Breast epithelium (tissue), 4 donors: ENCODE measurements at places on chromosomes 3 and 15. TPM values are rescaled to one million over a fixed set of nuclear protein-coding genes. Genes with fewer than 3 reads are reported as not detected.

DNA sequence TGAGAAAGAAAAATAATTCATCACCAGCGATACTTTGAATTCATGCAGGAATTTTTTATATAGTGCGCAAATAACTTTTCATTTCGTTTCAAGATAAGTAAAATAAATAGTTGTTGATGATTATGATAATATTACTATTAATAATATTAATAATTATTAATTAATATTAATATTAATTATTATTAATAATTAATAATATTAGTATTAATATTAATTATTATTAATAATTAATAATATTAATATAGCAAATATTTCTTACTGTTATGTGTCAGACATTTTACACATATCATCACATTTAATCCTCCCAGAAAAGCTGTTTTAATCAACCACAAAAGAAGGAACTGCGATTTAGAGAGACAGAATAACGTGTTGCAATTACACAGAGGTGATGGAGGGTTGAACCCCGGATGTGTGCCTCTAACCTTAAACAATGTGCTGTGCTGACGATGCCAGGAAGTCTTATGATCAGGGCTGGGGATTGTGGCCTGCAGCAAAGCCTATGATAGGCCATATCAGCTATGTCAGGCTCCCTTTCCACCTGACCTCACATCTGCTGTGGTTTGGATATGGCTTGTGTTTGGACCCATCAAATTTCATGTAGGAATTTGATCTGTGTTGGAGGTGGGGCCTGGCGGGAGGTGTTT, 263.5 kb upstream of the NR2F2 start:
- DNase-seq: no peak

- no peak for DNase-seq
Measured at GRCh38 chr3:141436180-141436579, 50.6 kb upstream of the RASA2 start.

GRCh38 chr3:16448639-16449070, 64.8 kb downstream of the RFTN1 start:
- DNase-seq: no peak

DNA sequence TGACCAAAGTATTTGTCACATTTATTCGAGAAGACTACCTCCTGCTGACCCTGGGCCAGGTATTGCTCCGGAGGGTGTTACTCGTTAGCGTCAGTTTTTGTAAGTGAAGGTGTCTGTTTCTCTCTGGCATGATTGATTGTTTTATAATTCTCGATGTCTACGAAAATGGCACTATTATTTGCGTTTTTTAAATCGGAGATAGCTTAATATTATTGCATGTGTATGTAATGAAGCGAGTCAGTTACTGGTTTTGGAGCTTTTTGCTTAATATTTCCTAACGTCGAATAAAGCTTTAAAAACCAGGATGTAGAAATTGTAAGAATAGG, 439 bp downstream of the DZIP3 start:
- DNase-seq: no peak

- no peak for DNase-seq
Measured at GRCh38 chr3:117660941-117661817, 951.6 kb downstream of the TUSC7 start.

DNA sequence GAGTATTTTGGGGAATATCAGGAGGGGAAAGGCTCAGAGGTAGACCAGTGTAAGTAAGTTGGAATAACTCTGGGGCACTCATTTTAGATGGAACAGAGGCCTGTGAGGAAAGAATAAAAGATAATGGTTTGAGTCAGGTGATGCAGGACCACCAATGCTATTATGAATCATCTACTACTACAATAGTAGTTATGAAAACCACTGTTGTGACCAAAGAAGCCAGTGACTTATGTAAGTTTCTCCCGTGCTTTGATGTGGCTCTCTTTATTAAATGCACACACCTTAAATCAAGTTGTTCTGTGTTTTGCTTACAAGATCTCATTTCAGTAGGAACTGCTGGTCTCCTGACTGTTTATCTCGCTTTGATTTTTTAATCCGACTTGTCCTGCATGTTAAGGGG, 13.1 kb upstream of the GUCA1C start:
- DNase-seq: no peak

GRCh38 chr15:85609492-85609891, 185.2 kb downstream of the KLHL25 start:
- no peak for DNase-seq

DNA sequence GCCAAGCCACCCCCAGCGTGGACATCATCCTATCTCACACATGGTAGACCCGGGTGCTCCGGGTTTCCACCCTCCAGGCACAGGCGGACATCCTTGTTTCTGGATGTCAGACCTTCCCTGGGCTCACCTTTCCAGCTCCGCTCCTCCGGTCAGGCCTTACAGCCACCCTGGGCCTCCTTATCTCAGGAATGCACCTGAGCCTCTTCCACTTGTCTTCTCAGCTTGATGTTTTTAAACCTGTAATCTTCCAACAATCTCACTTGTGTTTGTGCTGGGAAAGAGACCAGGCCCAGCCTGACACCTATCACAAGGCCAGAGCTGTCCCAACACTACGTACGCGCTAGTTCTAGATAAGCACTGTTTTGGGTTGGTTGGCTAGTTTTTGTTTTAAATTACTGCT, 53.9 kb downstream of the NIPA2 start:
- no peak for DNase-seq

GRCh38 chr3:113620091-113620490, 76.4 kb downstream of the USF3 start:
- no peak for DNase-seq

GRCh38 chr15:67779549-67780111, 45.7 kb upstream of the SKOR1 start:
- DNase-seq: no peak

DNA sequence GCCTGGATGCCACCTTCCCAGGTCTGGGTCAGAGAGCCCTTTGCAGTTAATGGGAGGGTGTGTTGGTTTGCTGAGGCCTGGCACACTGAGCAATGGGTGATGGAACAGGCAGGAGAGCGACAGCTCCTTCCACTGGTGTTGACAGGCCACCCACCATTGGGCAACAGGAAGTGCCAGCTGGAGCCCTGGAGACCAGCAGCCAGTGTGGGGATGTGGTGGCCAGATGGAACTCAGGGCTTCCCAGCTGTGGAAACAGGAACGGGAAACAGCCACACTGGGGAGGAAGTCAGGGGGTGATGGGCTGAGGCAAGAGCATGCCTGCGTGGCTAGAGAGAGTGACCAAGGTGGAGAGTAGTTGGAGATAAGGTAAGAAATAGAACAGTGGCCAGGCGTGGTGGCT, 9.3 kb downstream of the PSTPIP1 start:
- no peak for DNase-seq

GRCh38 chr3:127908202-127908601, 6.8 kb upstream of the KBTBD12 start:
- no peak for DNase-seq

DNA sequence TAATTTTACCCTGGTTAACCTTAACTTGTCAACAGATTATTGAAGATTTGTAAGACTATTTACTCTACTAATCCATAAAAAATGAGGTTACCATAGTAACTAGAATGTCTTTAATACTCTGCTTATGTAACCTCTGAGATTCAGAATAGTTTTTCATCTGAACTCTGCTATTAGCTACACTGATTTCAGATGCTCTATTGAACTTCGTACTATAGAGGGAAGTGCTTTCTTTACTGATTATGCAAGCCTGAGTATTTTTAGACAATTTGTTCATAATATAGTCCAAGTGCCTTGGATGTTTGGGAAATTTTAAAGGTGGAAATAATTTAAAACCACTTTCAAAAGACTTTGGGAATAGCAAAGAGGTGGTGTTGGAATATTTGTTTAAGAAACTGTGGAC, 107.9 kb upstream of the GBE1 start:
- no peak for DNase-seq

DNA sequence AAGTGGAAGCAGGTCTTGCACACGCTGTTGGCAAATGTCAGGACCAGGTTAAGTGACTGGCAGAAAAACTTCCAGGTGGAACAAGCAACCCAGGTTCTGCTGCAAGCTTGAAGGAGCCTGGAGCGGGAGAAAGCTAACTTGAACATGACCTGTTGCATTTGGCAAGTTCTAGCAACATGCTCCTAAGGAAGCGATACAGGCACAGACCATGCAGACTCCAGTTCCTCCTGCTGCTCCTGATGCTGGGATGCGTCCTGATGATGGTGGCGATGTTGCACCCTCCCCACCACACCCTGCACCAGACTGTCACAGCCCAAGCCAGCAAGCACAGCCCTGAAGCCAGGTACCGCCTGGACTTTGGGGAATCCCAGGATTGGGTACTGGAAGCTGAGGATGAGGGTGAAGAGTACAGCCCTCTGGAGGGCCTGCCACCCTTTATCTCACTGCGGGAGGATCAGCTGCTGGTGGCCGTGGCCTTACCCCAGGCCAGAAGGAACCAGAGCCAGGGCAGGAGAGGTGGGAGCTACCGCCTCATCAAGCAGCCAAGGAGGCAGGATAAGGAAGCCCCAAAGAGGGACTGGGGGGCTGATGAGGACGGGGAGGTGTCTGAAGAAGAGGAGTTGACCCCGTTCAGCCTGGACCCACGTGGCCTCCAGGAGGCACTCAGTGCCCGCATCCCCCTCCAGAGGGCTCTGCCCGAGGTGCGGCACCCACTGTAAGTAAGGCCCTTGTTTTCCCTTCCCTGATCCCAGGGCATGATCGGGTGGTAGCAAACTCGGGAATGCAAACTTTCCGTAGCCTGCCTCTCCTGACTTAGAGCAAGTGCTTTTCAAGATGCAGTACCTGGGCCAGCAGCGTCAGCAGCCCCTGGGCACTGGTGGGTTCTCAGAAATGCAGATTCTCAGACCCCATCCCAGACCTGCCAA, 759 bp downstream of the GALNT15 start:
- no peak for DNase-seq

DNA sequence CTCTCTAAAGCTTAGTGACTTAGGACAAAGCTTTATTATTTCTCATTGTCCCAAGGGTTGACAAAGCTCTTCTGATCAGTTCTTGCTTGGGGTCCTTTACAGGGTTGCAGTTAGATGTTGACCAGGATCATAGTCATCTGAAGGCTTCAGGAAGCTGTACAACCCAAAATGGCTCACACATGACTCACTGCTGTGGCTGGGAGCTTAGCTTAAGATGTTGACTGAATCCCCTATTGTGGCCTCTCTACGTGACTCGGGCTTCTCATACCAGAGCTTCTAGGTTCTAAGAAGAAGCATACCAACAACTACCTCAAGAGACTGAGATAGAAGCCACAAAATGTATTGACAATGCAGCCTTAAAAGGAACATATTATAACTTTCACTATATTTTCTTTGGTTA, 569.6 kb upstream of the ROBO2 start:
- no peak for DNase-seq

DNA sequence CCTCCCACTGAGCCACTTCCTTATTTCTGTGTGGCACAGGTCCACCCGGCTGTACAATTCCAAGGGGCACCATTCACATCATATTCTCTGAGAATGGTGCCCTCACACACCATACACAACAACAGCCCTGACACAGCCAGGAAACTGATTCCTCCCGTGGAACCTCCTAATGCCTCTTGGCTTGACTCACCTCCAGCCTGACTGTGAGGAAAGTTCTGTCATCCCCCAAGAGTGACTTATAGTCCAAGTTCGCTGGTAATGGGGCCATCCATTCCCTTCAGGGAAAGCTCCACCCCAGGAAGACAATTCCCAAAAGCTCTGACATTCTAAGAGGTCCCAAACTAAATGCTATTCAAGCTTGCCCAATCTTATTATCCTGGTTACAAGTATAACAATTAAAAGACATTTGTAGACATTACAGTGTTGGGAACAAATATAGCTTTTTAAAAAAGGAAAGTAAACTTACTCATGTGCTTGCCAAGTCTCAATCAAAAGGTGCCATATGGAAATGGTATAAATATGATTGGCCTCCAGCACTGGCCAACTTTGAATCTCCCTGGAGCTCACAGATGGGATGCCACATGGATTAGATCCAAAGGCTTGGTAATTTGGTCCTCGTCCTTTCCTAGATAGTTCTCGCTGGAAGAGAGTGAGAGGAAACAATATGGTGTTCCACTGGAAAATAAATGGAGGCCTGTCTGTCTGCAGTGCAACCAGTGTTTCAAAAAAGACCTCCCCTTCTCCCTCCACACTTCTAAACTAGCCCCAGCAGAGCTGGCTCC, 56.3 kb upstream of the PSMD6 start:
- no peak for DNase-seq

- DNase-seq: peak; percentile 37
Measured at GRCh38 chr15:72368899-72369298, 6.9 kb downstream of the HEXA start.

DNA sequence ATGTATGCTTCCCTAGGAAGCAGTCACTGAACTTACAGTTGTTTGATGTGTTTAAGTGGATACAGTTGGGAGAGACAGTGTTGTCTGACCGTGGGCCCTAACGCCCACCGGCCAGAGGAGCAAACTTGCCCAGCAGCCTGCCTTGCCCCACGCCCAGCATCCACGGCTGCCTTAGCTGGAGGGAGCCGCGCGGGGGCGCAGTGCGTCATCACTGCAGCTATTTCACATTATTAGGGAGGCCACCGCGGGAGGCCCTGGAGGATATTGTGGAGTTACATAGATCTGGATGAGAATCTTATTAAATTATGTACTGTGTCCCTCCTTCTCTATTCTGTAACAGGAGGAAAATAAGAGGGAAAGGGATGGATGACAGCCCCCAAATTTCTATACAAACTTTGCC, 267.2 kb downstream of the GABRG3 start:
- DNase-seq: no peak

DNA sequence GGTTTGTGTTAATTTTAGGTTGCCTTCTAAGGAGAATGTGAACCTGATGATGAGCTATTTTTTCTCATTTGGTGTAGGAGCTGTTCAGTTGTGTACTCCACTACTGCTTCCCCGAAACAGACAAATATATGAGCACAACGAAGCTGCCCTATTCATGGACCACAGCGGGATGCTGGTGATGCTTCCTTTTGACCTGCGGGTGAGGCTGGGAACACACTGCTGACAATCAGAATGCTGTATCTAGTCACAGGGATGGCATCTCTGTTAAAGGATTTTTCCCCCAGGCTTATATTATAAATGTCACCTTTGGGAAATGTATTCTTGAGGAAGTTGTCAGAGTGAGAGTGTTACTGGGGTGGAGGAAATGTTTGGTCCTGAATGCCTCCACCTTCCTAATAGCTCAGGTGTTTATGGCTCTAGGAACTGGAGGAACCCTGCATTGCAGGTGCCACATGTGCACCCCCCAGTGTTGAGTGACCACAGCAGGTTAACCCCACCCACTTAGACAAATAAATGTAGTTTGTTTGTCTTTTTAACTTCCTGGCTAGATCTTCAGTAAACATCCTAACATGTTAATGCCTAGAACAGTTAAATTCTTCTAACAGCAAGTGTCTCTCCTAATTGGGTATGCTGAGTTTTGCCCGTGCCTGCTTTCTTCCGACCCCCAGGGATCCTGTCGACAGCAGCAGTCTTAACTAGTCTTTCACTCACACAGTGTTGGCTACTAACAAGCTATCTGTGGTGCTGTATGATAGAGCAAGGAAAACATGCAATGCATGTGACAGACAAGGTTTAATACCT, 35.7 kb downstream of the SRP14 start:
- DNase-seq: no peak

GRCh38 chr3:111485086-111485485, 56.9 kb upstream of the CD96 start:
- DNase-seq: no peak

AMIGO3 gene
- total RNA-seq: 1.0 TPM

CLDN1 gene
- total RNA-seq: 2.9 TPM

CDV3 gene
- 188 TPM for total RNA-seq

FBXW12 gene
- total RNA-seq: not detected

CIDEC gene
- 153 TPM for total RNA-seq

MYLK gene
- total RNA-seq: 87.2 TPM

RYR3 gene
- 1.8 TPM for total RNA-seq

MOBP gene
- total RNA-seq: not detected

DISP2 gene
- under 0.01 TPM for total RNA-seq

CHRFAM7A gene
- total RNA-seq: 3.3 TPM

SERINC4 gene
- total RNA-seq: 0.16 TPM

STAG1 gene
- total RNA-seq: 73.7 TPM
